ENCODE measurements at places on chromosomes 1 and 21. TPM values are rescaled to one million over a fixed set of nuclear protein-coding genes. Genes with fewer than 3 reads are reported as not detected.

- H3K27ac ChIP-seq: no peak overlapping the region
- H3K4me3 ChIP-seq: no peak overlapping the region
- H3K36me3 ChIP-seq: no peaks in the 10 kb centered on the region
- no peaks in the 10 kb centered on the region for H3K4me1 ChIP-seq
- no peak for DNase-seq
- H3K27me3 ChIP-seq: no peaks in the 10 kb centered on the region
These were observed 312.1 kb downstream of the BACH1 start for GRCh38 chr21:29610779-29611360.

DNA sequence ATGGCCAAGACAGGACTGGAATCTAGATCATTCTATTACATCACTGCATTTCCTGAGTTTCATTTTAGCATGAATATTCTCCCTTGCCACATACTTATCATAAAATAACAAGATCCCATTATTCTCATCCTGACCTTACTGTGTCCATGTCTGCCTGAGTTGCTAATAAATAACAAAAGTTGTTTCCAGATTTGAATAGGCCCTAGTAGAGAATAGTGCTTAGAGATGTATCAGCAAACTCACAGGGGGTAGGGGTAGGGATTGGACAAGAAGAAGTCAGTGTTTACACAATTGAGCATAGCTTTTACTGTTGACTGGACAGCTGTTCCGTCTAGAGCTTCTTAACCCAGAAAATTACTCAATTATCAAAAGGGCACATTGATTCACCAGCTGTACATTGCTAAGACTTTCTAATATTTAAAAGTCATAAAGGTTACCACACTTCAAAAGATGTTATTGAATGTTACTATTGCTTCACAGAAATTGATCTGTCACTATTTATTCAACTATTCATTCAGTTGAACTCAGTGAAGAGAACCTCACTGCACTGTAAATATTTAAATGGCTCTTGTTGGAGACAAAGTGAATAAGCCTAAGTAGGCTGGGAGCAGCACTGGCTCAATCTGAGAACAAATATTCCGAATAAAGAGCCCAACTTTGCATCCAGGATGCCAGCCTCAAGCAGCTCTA is 121.9 kb downstream of the NRIP1 start:
- no peaks in the 10 kb centered on the region for H3K36me3 ChIP-seq
- H3K27ac ChIP-seq: no peak overlapping the region
- no peak overlapping the region for H3K4me3 ChIP-seq
- H3K4me1 ChIP-seq: no peaks in the 10 kb centered on the region
- DNase-seq: no peak

- H3K4me1 ChIP-seq: no peaks in the 10 kb centered on the region
- H3K27me3 ChIP-seq: peaks cover 26% of the 10 kb centered on the region
- H3K4me3 ChIP-seq: no peak overlapping the region
These were observed 9.5 kb upstream of the BLACAT1 start for GRCh38 chr1:205465392-205465791.

DNA sequence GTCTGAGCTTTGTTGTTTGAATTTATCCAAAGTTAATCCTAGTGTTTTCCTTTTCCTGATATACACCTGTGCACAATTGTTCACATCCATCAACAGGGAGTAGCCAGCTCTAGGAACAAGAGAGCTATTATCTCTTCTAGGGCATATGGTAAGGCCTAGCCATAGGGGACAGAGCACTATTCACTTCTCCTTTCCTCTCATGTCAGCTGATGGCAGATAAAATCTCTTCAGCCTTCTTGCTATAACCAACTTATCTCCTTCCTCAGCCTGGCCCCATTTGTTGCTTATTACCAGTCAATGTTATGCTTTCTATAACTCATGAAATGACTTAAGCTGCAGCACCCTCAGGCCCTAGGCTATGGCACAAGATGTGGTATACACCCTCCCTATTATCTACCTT is 38.9 kb downstream of the PATJ start:
- no peak overlapping the region for H3K4me3 ChIP-seq
- H3K27me3 ChIP-seq: no peaks in the 10 kb centered on the region
- no peak for DNase-seq
- peaks cover 25% of the 10 kb centered on the region for H3K4me1 ChIP-seq
- no peak overlapping the region for H3K27ac ChIP-seq

The EPHA8 gene
- total RNA-seq: not detected

GRCh38 chr21:39881661-39882060 is 14.4 kb downstream of the PCP4 start:
- H3K27me3 ChIP-seq: no peaks in the 10 kb centered on the region
- H3K4me1 ChIP-seq: no peaks in the 10 kb centered on the region
- H3K36me3 ChIP-seq: no peaks in the 10 kb centered on the region
- no peak for DNase-seq
- H3K27ac ChIP-seq: no peak overlapping the region

DNA sequence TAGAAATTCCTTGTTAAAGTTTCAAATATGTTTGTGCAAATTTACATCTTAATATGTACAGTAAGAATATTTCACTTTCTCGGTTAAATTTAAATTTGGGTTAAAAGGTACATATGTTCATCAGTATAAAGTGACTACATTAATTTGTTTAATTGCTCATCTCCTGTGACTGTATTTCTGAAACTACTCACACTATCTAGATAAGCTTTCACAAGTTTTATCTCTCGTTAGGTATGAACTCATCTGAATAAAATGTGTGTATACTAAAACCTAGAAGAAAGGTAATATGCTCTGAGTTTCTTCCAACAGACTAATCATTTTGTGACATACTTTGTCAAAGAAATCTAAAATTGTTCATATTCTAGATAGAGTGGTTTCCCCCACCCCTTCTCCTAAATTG is 150.7 kb downstream of the PATJ start:
- no peak for DNase-seq
- no peaks in the 10 kb centered on the region for H3K27me3 ChIP-seq
- no peaks in the 10 kb centered on the region for H3K36me3 ChIP-seq
- no peak overlapping the region for H3K4me3 ChIP-seq
- no peak overlapping the region for H3K27ac ChIP-seq

- H3K4me3 ChIP-seq: no peak overlapping the region
- H3K27me3 ChIP-seq: peaks cover 21% of the 10 kb centered on the region
- H3K36me3 ChIP-seq: no peaks in the 10 kb centered on the region
- no peak for DNase-seq
- H3K27ac ChIP-seq: no peak overlapping the region
- H3K4me1 ChIP-seq: no peaks in the 10 kb centered on the region
These were observed 5.8 kb downstream of the FAM43B start for GRCh38 chr1:20558191-20558590.

- no peaks in the 10 kb centered on the region for H3K27me3 ChIP-seq
- H3K4me3 ChIP-seq: peak overlapping the region; percentile 86
- H3K36me3 ChIP-seq: peaks cover 59% of the 10 kb centered on the region
These were observed 999 bp downstream of the THAP3 start for GRCh38 chr1:6625584-6626149.

DNA sequence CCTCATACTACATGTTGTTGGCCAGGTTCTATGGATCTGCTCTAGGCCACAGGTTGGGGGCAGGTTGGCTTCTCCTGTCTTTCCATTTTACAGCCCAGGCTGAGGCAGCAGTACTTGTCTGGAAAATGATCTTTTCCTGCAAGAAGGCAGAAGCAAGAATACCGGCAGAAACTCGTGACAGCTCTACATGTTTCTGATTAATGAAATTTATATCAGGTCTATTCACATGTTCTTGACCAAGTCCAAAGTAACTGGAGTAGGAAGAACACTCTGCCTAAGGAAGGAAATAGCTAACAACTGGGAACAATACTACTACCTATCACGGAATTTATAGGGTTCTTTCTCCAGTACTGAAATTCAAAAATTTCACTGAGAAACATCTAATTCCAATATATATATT is 98.3 kb downstream of the PLPPR5 start:
- no peak overlapping the region for H3K4me3 ChIP-seq
- no peak for DNase-seq
- H3K27me3 ChIP-seq: no peaks in the 10 kb centered on the region
- no peaks in the 10 kb centered on the region for H3K4me1 ChIP-seq
- no peaks in the 10 kb centered on the region for H3K36me3 ChIP-seq

DNA sequence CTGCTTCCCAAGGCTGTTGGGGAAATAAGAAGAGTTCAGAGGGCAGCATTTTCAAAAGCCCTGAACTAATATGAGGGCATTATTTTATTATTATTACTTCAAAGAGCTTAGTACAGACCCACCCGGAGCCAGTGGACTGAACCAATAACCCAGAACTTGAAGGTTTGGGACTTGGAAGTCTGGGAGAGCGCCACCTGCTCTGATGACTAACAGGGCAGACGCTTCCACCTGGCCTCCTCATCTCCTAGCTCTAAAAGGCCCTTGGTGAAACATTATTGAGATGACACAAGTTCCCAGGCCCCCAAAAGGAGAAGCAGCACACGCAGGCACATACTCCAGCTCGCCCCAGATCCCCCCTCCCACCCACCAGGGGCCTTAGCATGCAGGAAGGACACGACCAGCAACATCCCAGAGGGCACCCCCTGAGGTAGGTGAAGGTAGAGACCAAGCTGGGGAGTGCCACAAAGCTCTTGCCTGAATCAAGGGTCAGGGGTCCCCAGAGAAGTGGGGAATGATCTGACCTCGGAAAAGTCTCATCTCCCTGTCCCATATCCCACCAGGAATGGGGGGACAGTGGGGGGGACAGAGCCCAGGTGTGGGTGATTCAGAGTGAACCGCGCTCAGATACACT is 1.3 kb downstream of the DLGAP3 start:
- no peak for DNase-seq
- peaks cover 6% of the 10 kb centered on the region for H3K4me1 ChIP-seq
- H3K4me3 ChIP-seq: peak overlapping the region; percentile 74
- peaks cover 5% of the 10 kb centered on the region for H3K36me3 ChIP-seq
- no peak overlapping the region for H3K27ac ChIP-seq

The GJB5 gene
- total RNA-seq: not detected

The FGGY gene
- total RNA-seq: 10.5 TPM

- H3K27me3 ChIP-seq: no peaks in the 10 kb centered on the region
- no peaks in the 10 kb centered on the region for H3K4me1 ChIP-seq
- H3K36me3 ChIP-seq: no peaks in the 10 kb centered on the region
- H3K27ac ChIP-seq: no peak overlapping the region
These were observed 419.6 kb downstream of the RWDD3 start for GRCh38 chr1:95653618-95654017.

- peaks cover 69% of the 10 kb centered on the region for H3K4me1 ChIP-seq
- H3K27me3 ChIP-seq: no peaks in the 10 kb centered on the region
- H3K36me3 ChIP-seq: peaks cover 5% of the 10 kb centered on the region
- DNase-seq: no peak
- H3K27ac ChIP-seq: no peak overlapping the region
- H3K4me3 ChIP-seq: no peak overlapping the region
These were observed 8.0 kb upstream of the ETV3 start for GRCh38 chr1:157146244-157146643.

- peak overlapping the region; percentile 56 for H3K27ac ChIP-seq
- H3K4me3 ChIP-seq: no peak overlapping the region
- H3K36me3 ChIP-seq: no peaks in the 10 kb centered on the region
- DNase-seq: no peak
These were observed 54.4 kb upstream of the NEK7 start for GRCh38 chr1:198102454-198102827.

GRCh38 chr1:3531928-3532327 is 77.5 kb downstream of the ARHGEF16 start:
- H3K4me1 ChIP-seq: peaks cover 2% of the 10 kb centered on the region
- no peak overlapping the region for H3K4me3 ChIP-seq
- DNase-seq: no peak
- H3K36me3 ChIP-seq: no peaks in the 10 kb centered on the region
- no peak overlapping the region for H3K27ac ChIP-seq

- no peaks in the 10 kb centered on the region for H3K27me3 ChIP-seq
- H3K36me3 ChIP-seq: peaks cover 33% of the 10 kb centered on the region
- peak overlapping the region; percentile 82 for H3K4me3 ChIP-seq
- H3K27ac ChIP-seq: peak overlapping the region; percentile 91
These were observed 2.4 kb upstream of the CCT8 start for GRCh38 chr21:29075706-29076466.

DNA sequence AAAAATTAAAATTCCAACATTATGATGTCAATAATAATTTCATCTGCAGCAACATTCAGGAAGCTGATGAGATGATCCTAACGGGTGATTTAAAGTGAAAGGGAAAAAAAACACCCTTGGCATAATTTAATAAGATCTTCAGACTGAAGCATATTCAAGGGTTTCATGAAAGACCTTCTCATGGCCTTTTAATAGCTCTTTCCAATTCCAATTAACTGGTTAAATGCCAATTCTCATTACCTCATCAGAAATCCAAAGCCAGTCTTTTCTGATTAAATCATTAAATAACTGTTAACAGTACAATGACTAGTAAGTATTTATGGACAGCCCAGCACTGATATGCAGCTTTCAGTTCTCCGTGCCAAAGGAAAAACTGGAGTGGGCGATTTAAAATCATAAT is 407.5 kb downstream of the SMYD3 start:
- H3K36me3 ChIP-seq: no peaks in the 10 kb centered on the region
- no peaks in the 10 kb centered on the region for H3K4me1 ChIP-seq
- no peak overlapping the region for H3K27ac ChIP-seq
- H3K4me3 ChIP-seq: no peak overlapping the region
- H3K27me3 ChIP-seq: no peaks in the 10 kb centered on the region
- no peak for DNase-seq

- H3K27ac ChIP-seq: no peak overlapping the region
- no peaks in the 10 kb centered on the region for H3K36me3 ChIP-seq
- no peaks in the 10 kb centered on the region for H3K27me3 ChIP-seq
- H3K4me1 ChIP-seq: no peaks in the 10 kb centered on the region
- DNase-seq: no peak
These were observed 181.4 kb downstream of the ZP4 start for GRCh38 chr1:237709355-237709754.

- H3K27ac ChIP-seq: no peak overlapping the region
- no peak overlapping the region for H3K4me3 ChIP-seq
- DNase-seq: no peak
- H3K27me3 ChIP-seq: no peaks in the 10 kb centered on the region
- H3K36me3 ChIP-seq: no peaks in the 10 kb centered on the region
- H3K4me1 ChIP-seq: no peaks in the 10 kb centered on the region
These were observed 37.7 kb upstream of the PADI1 start for GRCh38 chr1:17167041-17167785.

DNA sequence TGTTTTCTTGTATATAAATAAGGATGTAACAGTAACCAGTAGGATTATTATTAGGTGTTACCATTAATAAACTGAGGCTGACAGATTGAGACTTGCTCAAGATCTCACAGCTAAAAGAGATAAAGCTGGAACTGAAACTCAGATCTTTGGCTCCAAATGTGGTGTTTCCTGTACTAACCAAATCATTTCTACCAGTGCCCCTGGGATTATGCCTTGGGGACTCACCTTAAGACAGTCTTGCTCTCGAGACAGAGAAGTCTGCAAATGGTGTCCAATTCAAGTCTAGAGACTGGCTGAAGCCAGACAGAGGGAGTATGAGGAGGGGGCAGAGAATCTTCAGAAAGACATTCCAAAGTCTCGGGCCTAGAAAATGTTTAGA is 593 bp upstream of the CD53 start:
- peaks cover 34% of the 10 kb centered on the region for H3K36me3 ChIP-seq
- peak overlapping the region; percentile 98 for H3K27ac ChIP-seq
- H3K4me1 ChIP-seq: peaks cover 28% of the 10 kb centered on the region
- DNase-seq: no peak
- H3K27me3 ChIP-seq: no peaks in the 10 kb centered on the region

GRCh38 chr1:70707214-70707613 is 296.1 kb downstream of the CTH start:
- peaks cover 11% of the 10 kb centered on the region for H3K27me3 ChIP-seq
- no peak overlapping the region for H3K4me3 ChIP-seq
- no peak overlapping the region for H3K27ac ChIP-seq

GRCh38 chr1:13699936-13700520 is at the start of gene PRDM2:
TSS of gene PRDM2 (plus strand) at chr1:13700188. CDS start at chr1:13715606, 15,418 bp downstream.
- H3K4me3 ChIP-seq: peak within 1 kb of the TSS; percentile 94
- H3K27ac ChIP-seq: peak within 1 kb of the TSS; percentile 96
- peak; percentile 53 for DNase-seq
- peaks cover 38% of the 10 kb centered on the region for H3K4me1 ChIP-seq
